Endothelial cell of umbilical vein (primary cell): ENCODE measurements at places on chromosomes 3 and 15. TPM values are rescaled to one million over a fixed set of nuclear protein-coding genes. Genes with fewer than 3 reads are reported as not detected.

DNA sequence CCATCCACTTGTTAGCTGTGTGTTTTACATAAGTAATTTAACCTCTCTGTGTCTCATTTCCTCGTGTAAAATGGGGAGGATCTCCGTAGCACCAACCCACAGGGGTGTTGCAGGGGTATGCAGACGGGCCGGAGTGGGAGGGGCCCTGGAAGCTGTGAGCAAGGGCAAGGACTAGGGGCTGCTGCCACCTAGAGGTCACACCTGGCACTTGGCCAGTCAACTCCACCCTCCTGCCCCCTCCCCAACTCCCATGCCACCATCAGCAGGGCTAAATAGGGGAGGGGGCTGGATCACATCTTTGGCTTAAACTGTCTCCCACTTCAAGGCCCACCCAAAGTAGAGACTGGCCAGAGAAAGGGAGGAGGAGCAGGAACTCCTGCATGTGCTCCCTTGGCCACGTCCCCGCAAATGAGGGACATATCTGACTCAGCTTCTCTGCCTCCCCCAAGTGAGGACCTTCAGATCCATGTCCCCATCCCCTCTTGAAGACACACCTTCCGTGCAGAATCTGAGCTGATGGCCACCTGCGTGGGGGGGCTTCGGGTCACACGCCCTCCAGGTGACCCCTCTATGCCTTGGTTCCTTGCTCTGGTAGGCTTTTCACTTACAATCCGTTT is 2.6 kb downstream of the CCDC9B start:
- DNase-seq: peak; percentile 75

GRCh38 chr15:69400850-69401249 is 13.3 kb upstream of the KIF23 start:
- no peak for DNase-seq

DNA sequence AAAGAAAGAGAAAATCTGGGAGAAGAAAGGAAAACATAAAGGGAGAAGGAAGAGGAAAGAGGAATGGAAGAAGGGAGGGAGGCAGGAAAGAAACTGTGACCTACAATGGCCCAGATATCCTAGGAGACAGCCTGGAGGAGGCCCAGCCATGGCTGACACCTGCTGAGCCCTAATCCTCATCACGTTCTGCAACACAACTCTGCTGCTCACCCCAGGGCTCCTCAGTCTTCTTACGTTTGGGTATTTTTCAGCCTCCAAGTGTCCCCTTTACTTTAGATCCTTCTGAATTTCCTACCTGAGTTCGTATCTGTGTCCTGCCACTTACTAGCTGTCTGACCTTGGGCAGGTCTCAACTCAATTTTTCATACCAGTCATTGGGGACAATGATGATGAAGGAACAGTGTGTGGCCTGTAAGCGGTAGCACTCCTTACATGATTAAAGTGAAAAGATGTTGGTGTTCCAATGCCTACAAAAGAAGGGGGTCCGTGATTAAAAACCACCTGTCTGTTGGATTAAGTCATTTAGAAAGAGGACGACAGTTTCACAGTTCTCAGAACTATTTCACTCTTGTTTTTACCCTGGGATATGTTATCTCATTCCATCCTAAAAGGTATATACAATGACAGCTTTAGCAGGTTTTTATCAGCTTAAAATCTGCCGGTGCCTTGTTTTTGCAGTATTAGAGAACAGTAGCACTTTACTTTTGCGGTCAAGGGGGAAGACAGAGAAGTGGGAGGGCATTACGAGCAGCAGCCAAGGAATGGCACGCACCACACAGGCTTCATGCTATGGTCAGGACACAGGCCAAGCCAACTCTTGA is 47.4 kb downstream of the CCR4 start:
- no peak for DNase-seq

- DNase-seq: no peak
Observed at GRCh38 chr3:17006132-17006852, 121.5 kb downstream of the PLCL2 start.

DNA sequence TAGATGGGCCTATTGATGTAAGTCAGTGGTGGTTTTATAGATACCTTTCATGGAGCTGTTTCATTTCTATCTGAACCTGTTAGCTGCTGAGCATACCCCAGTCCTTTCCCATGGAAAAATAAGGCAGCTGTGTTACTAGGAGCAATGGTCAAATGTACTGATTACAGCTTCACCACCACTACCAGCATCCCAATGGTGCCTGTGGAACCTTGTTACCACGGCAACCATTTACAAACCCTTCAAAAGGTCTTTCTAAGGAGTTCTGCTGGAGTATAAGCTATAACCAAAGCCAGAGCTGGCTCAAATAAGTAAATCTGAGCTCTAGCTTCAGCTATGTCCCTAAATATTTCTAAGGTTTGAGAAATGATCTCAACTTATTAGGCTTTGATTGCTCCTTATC is 133.4 kb upstream of the ACP3 start:
- no peak for DNase-seq

DNA sequence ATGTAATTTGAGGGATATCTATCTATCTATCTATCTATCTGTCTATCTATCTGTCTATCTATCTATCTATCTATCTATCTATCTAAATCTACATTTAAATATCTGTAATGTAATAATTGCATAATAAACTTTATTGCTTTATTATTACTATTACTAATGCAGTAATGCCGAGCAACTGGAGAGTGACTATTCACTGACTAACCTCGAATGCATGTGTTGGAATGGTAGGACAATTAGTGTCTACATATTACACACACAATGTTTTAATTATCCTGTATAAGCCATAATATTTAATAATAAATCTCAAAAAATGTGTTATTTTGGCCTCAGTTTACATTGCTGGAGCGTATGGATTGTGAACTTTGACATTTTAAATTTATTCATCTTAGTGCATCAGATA is 25.2 kb upstream of the CNTN3 start:
- DNase-seq: no peak

DNA sequence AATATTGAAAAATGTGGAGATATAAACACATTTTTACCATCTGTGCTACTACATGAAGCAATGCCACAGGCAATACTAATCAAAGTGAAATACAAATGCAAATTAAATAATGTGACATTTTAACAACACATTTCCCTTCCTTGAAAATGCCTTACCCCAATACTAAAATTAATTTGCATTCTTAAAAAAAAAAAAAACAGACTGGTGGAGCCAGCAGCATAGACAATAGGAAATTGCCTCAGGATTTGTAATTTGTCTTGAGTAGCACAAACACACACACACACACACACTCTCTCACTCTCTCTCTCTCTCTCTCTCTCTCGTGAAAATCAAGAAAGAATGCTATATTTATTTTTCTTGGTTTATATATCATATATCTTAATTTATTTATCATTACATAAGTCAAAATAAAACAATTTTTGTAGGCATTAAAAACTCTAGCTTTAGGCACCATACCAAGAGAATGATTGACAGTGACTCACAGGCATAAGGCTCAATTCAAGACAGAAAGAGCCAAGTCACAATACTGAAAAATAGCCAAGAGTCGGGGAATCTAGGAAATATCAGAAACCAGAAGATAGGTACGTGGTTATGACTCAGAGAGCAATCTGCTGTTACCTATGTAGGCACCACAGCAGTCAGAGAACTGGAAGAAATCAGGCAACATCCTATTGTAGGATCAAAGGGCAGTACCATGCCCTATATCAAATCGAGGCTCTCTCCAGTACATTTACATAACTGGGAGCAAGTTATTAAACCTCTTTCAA is 23.0 kb downstream of the SUCNR1 start:
- peak; percentile 75 for DNase-seq

DNA sequence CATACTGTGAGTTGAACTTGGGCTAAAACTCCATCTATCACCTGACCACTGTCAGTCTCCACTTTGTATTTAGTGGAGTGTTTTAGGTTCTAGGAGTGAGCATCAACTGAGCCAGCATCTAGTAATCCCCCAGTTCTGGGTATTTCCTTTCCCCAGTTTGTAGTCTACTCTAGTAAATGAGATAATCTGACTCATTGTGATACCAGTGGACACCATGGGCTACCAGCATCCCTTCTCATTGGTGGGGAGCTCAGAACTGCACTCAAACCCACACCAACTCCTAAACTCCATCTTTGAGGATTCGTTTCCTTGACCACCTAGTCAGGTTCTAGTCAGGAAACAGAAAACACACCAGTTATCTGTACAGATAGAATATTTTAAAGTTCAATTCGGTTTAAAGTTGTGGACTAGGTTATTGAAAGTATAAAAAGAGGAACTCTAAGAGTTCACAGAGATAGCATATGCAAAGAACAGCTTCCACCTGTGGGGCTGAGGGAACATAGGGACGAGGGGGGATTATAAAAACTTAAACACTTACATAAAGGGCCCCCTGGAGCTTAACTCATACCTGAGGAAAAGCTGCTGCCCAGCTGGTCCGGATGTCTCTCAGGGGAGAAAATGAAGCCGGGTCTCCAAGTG is 36.0 kb downstream of the LEO1 start:
- no peak for DNase-seq

DNA sequence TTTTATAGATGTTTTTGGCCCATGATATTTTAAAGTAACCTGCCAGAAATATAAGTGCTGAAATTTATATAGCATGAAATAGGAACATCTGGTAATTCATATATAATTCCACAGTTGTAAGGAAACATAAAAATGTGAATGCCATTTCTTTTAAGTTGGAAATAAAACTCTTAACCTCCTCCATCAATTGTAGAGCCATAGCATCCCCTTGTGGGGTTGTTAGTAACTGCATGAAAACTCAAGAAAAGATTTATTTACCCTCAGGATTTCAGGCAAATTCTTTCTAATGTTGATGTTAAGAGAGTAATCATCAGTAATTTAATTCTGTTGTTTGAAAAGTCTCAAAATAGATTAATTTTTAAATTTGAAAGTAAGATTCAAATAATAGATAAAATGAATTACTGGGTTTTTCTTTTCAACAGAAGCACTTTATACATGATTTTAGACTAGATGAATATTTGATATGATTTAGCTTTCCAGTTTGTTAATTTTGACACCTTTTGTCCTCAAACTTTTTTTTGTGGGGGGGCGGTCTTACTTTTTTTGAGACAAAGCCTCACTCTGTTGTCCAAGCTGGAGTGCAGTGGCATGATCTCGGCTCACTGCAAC is 74.7 kb downstream of the RASA2 start:
- DNase-seq: peak; percentile 85

DNA sequence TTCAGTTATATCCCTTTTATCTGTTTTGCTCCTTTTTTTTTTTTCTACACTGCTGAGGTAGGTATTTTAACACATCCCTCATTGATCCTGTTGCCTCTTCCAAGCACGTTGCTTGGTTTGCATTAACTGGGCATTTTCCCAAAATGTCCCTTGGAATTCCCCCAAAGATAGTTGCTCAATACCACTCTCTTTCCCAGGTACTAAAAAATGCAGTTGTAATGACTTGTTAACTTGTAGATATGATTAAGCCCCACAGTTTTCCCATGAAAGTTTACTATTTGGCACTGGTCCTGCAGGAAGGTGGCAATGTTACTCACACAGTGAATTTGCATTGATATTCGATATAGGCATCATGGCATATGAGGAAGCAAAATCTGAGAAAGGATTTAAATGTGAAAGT is 67.1 kb downstream of the GRM7 start:
- DNase-seq: no peak

DNA sequence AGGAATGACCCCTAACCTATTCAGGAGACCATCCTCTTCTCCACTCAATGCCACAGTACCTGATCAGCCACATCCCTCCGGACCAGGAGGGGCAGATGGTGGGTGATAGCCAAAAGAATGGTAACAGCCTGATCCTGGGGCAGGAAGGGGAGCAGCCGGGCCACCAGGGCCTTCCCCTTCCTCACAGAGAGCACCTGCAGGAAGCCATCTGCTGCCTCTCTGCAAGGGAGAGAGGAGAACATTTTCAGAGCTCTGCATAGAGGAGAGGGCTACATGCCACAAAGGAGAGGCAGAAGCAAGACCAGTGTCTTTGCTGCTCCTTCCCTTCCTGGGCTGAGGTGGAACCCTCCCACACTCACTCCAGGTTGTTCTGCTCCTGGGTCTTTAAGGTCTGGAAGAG is 5.5 kb upstream of the SPG11 start:
- DNase-seq: no peak

DNA sequence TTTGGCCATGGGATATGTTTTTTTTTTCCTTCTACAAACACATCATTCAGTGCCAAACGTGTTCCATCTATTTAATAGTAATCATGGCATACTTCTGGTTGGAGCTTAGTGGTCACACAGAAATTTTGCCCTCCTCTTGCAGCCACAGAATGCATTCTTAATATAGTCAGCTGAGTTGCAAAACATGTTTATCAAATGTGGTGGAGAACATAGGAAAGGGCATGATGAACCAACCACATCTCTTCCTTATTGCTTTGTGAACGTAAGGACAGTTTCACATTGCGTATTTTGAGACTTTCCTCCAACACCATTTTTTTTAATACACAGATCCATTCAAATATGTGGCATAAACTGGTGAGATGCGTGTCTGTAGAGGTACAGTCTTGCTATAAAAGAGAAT is 106.8 kb downstream of the BBX start:
- DNase-seq: no peak

GRCh38 chr3:32913790-32914446 is 37.5 kb upstream of the CCR4 start:
- DNase-seq: no peak

DNA sequence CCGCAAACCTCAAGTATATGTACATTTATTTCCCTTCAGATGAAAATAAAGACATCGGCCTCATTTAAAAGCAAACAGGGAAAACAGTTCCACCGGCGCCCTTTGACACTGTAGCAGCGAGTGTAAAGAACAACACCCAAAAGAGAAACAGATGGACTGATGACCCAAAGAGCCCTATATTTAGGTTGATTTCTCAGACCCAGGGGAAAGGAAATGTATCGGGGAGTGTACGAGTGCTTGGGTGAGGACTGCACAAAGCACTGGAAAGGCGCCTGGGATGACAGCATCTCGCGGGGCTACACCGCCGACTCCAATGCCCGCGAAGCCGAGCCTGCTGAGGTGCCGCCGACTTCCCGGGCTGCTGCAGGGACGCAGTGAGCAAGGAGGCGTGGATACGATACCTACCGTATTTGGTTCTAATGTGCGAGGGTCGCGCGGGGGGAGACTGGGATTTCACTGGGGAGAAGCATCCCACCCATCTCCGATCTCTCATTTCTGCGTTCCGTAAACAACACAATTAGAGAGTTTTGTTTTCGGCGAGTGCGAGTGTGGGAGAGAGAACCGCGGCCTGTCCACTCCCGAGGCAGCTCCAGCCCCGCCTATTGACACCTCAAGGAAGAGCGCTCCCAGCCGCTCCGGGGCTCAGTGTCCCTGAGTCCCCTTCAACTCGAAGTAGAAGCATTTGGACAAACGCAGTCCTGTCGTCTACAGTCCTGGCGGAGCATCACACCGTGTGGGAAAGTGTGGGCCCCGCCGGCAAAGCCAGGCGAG is 2.0 kb downstream of the MECOM start:
- DNase-seq: peak; percentile 65

GRCh38 chr3:72143322-72143721 is 358.4 kb upstream of the PROK2 start:
- DNase-seq: no peak

CPEB1 gene
- total RNA-seq: not detected in 2 replicates

TMEM212 gene
- total RNA-seq: not detected in 2 replicates

CHRM5 gene
- total RNA-seq: not detected in 2 replicates

SNX22 gene
- 0.14 and 0.73 TPM in 2 replicates for total RNA-seq

GP9 gene
- total RNA-seq: not detected in 2 replicates

GATM gene
- 0.48 and 0.60 TPM in 2 replicates for total RNA-seq

FYTTD1 gene
- 52.3 and 59.3 TPM in 2 replicates for total RNA-seq

RAB6B gene
- 5.0 and 6.7 TPM in 2 replicates for total RNA-seq
